ENCODE measurements at places on chromosomes 4 and X. TPM values are rescaled to one million over a fixed set of nuclear protein-coding genes. Genes with fewer than 3 reads are reported as not detected.
A peak's percentile ranks its signal among the peaks of the same experiment; 100 is the strongest.

- no peak overlapping the region for H3K27ac ChIP-seq
- DNase-seq, result no peak
These were observed 274.9 kb downstream of the GASK1B start for GRCh38 chr4:157897855-157898370.

- H3K27me3 ChIP-seq, result no peaks in the 10 kb centered on the region
- peak overlapping the region; percentile 62 for H3K27ac ChIP-seq
- DNase-seq, result no peak
- peaks cover 2% of the 10 kb centered on the region for H3K4me1 ChIP-seq
- no peaks in the 10 kb centered on the region for H3K36me3 ChIP-seq
These were observed 31.4 kb upstream of the ADH1C start for GRCh38 chr4:99383833-99384392.

DNA sequence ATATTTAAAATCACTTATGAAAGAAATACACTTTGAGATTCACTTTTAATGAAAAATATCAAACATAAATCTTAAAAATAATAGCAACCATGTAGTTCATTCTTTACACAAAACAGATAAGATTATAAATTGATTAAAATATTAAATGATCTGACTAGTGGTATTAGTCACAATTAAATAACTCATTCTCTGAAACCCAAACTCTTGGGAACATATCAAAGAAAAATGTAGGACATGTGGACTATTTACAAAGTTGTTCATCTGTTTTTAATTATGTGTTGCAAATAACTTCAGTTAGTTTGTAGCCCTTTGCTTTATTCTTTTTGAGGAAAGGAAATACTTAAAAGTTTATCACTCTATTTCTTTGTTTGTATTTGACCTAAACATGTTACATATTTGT, 9.5 kb upstream of the GUCY1A1 start:
- H3K36me3 ChIP-seq, result no peaks in the 10 kb centered on the region
- no peaks in the 10 kb centered on the region for H3K27me3 ChIP-seq
- DNase-seq, result no peak
- H3K4me3 ChIP-seq, result no peak overlapping the region
- H3K27ac ChIP-seq, result no peak overlapping the region

DNA sequence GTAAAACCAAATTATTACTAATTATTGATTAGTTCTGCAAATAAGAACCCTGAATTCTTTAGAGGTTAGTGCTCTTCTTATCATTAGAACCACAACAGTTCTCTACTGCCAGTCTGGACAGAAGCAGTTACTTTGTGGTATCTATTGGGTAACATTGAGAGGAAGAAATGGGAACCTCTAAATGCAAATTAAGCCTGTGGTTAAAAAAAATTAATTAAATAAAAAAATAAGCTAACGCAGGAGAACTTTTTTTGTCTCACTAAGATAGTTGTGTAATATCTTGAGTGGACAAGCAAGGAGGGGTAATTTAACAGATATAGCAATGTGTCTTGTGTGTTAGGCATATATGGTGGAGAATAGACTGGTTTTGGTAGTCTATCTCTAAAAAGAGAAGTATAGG, 32.9 kb upstream of the TET2 start:
- no peak overlapping the region for H3K27ac ChIP-seq
- no peak for DNase-seq
- no peaks in the 10 kb centered on the region for H3K27me3 ChIP-seq
- H3K4me1 ChIP-seq, result no peaks in the 10 kb centered on the region
- H3K4me3 ChIP-seq, result no peak overlapping the region

DNA sequence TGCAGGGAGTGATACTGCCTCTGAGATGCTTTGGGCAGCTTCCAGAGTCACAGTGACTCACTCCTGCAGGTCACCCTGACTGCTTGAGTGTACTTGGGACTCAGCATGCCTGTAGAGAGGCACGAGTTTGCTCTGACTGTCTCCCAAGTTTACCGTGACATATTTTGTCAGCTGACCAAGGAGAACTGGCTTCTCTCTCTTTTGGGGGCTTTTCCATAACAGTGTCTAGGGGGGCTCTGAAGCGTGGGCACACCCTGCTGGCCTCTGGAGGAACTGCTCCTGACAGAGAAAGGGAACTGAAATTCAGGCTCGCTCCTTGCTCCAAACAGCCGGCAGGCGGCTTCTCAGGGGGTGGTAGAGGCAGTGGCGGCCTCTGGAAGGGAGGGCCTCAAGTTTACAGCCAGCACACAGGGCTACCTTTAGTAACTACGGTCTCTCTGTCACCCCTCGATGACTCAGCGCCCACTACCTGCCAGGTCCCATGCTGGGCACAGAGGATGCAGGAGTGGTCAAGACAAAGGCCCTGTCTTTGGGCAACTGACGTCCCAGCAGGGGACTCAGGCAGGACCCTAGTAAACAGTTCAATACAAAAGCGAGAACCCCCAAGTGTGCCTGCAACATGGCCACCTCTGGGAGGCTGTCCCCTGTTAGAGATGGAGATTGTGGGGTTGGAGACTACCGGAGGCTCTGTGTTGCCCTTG, 17.8 kb downstream of the ZNF185 start:
- no peaks in the 10 kb centered on the region for H3K36me3 ChIP-seq
- H3K27ac ChIP-seq, result no peak overlapping the region
- DNase-seq, result no peak

DNA sequence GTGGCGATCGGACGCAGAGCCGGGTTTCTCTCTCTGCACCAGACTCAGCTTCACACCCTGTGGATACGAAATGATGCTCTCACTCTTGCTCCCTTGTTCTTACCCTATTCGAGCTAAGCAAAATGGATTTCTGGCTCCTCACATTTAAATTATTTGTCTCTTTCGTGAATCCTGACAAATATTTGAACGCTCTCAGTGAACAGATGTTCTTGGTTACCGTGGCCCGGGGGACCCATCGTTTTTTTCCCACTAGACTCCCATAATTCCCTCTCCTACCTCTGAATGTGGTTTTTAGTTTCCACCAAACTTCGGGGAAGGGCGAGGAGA, 630 bp downstream of the SMARCA5 start:
- H3K36me3 ChIP-seq, result no peaks in the 10 kb centered on the region
- H3K4me1 ChIP-seq, result no peaks in the 10 kb centered on the region
- no peak for DNase-seq
- peak overlapping the region; percentile 87 for H3K4me3 ChIP-seq
- no peaks in the 10 kb centered on the region for H3K27me3 ChIP-seq

DNA sequence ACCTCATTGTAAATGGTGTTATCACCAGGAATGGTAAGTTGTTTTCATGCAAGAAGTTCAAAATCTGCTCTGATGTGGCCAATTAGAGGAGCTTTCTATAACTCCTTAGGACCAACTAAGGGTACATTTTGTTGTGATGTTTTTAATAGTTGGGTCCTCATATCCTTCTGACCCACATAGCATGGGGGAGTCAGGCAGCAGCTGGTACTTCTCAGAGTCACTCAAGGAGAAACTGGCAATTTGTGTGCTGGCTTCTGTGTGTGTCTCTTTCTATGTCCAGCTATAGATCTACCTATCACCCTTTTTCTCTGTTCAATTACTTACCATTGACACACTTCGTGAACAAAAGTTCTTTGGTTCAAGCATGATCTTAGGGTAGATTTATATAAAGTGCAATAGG, 194.3 kb upstream of the TENM3 start:
- H3K4me1 ChIP-seq, result no peaks in the 10 kb centered on the region
- H3K4me3 ChIP-seq, result no peak overlapping the region
- no peaks in the 10 kb centered on the region for H3K36me3 ChIP-seq

- no peaks in the 10 kb centered on the region for H3K4me1 ChIP-seq
- no peak for DNase-seq
- H3K27ac ChIP-seq, result no peak overlapping the region
- no peaks in the 10 kb centered on the region for H3K36me3 ChIP-seq
- no peaks in the 10 kb centered on the region for H3K27me3 ChIP-seq
These were observed 255.0 kb upstream of the PITX2 start for GRCh38 chr4:110877778-110878370.

DNA sequence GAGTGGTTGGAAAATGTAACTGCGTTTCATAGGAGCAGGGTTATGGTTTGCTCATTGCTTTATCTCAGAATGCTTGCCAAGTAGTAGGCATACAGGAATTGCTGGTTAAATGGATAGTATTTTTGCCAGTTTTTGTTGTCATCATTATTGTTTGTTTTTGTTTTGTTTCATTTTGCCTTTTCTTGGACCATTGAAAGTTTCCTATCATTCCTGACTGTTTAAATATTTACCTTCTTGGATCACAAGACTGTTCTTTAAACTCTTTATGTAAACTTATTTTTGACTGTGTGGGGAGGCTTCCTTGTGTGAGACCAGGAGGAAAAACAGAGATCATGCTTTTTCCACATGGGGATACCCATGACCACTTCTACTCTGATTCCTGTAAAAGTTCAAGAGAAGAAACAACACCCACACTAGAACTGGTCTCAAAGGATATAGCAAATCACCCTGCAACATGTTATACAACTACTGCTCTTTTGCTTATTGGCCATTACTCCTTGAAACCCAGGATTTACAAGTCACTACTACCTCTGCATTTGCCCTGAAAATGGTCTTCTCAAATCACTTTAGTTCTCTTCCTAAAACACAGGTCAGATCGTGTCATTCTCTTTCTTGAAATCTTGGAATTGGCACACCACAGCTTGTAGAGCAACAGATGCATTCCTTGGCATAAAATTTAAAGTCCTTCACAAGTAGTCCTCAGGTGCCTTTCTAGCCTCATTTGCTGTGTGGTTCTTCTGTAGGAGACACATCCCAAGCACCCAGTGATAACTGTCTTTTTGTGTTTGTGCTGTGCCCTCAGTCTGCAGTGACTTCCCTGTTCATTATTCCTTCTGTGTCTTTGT, 51.3 kb downstream of the FNIP2 start:
- H3K27me3 ChIP-seq, result no peaks in the 10 kb centered on the region
- H3K27ac ChIP-seq, result peak overlapping the region; percentile 70
- H3K36me3 ChIP-seq, result no peaks in the 10 kb centered on the region
- DNase-seq, result no peak

DNA sequence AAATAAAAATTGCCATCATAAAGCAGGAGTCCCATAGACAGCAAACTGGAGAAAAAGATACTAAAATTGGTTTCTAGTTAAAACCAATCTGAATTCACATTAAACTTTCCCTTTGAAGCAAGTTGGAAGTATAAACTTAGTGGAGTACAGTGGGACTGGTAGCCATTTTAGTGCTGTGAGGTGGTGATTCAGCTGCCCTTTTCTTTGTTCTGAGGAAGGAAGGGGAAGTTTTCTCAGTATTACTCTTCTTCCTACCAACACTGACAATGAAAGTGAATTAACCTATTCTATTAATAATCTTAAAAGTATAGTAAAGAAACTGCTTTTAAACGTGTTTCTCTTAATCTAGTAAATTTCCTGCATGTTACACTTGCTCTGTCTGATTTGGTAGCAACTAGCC, 36.7 kb downstream of the SLC9A6 start:
- H3K27ac ChIP-seq, result no peak overlapping the region
- H3K27me3 ChIP-seq, result no peaks in the 10 kb centered on the region
- H3K4me1 ChIP-seq, result no peaks in the 10 kb centered on the region
- no peak overlapping the region for H3K4me3 ChIP-seq
- no peaks in the 10 kb centered on the region for H3K36me3 ChIP-seq

MSX1 gene
- total RNA-seq, result 4.2 TPM

HS6ST2 gene
- 6.1 TPM for total RNA-seq

TEC gene
- total RNA-seq, result 6.4 TPM

ATP5ME gene
- total RNA-seq, result 313 TPM

ZNF732 gene
- total RNA-seq, result 0.14 TPM

SSX2B gene
- total RNA-seq, result not detected

LAMTOR3 gene
- 51.6 TPM for total RNA-seq

DUX4 gene
- total RNA-seq, result not detected

PRR32 gene
- total RNA-seq, result not detected

LRP2BP gene
- 1.4 TPM for total RNA-seq

STK32B gene
- 0.09 TPM for total RNA-seq

SMIM10 gene
- total RNA-seq, result 5.0 TPM

POU4F2 gene
- total RNA-seq, result 0.51 TPM

BMPR1B gene
- 59.8 TPM for total RNA-seq

Data from prostate gland (tissue), 2 donors.